ENCODE measurements at places on chromosomes 7 and 10.
A peak's percentile ranks its signal among the peaks of the same experiment; 100 is the strongest.

DNA sequence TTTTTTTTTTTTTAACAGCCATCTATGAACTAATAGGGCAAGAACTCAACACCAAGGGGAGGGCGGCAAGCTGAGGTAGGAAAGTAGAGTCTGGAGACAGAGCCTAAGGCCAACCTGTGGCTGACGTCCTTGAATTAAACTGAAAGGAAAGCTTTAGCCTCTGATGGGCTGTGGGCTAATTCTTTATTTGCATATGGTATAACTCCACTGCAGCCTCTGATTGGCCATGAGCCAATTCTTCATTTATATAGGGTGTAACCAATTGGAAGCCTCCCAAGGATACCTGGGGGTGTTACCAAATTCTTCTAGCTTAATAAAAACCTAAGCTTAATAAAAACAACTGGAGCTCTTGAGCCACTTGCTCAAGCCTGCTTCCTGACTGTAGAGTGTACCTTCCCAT, 10.3 kb downstream of the TYW1 start:
- no peak for DNase-seq

GRCh38 chr7:22008087-22008486, 62.4 kb upstream of the CDCA7L start:
- DNase-seq = no peak

GRCh38 chr7:6175645-6176044, 96.8 kb downstream of the CYTH3 start:
- no peak for DNase-seq

GRCh38 chr7:66958538-66959350, 36.6 kb downstream of the SBDS start:
- no peak for DNase-seq

GRCh38 chr10:92218569-92218968, 72.3 kb downstream of the CPEB3 start:
- DNase-seq = no peak

- DNase-seq = no peak
These were observed 7.0 kb downstream of the NEURL1 start for GRCh38 chr10:103500481-103500880.

DNA sequence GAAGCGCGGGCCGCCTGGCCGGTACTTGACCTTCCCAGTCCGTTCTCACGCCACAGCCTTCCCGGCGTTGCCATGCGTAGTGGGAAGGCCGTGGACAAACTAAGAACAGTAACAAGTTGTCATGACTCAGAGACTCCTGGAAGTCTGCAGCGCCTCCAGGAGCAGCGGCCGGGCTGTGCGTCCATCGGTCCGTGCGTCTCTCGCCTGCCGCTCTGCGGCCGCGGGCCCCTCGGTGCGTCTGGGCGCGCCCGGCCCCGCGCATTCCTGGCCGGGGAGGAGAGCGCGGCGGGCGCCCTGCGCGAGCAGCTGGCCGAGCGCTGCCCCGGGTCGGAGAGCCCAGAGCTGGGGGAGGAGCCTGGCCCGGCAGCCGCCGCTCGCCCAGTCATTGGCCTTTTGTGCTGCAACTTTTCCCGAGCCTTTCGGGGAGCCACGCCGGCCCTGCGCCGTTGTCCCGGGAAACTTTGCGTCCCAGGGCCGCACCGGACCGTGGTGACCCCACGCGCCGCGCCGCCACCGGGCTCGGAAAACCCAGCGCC, 123.7 kb downstream of the TACC2 start:
- DNase-seq = peak; percentile 77

- DNase-seq = no peak
These were observed 7.4 kb downstream of the ELFN1 start for GRCh38 chr7:1677206-1678080.

DNA sequence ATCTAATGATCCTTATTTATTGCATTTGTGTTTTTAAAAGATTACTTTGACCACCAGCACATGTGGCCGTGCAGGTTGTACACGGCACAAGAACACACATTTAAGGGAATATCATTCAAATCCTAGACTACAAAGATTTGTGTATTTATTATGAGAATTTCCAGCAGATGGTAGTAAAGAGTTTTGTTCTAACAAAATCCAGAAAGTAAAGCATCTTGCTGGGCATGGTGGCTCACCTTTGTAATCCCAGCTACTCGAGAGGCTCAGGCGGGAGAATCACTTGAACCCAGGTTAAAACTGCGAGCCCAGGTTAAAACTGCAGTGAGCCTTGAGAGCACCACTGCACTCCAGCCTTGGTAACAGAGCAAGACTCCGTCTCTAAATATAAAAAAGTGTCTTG, 31.5 kb downstream of the MACROH2A2 start:
- DNase-seq = no peak

DNA sequence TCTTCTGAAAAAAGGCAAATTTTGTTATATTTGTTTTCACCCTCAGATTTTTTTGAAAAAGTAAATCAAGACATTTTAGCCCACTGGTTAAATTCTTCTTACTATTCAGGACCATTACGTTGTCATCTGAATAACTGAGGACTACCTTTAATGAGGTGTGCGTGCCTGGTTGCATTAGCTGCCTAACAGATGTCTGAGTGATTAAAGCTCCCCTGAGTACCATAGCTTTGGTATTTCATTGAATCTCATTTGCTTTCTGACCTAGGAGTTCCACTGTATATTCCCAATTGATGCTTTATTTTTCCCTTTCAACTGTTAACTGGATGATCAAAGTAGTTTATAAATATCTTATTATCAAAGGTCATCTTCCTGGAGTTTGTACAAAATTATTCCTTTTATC, 410.0 kb upstream of the SEMA3D start:
- no peak for DNase-seq
